ENCODE measurements at places on chromosomes 12 and 14.

DNA sequence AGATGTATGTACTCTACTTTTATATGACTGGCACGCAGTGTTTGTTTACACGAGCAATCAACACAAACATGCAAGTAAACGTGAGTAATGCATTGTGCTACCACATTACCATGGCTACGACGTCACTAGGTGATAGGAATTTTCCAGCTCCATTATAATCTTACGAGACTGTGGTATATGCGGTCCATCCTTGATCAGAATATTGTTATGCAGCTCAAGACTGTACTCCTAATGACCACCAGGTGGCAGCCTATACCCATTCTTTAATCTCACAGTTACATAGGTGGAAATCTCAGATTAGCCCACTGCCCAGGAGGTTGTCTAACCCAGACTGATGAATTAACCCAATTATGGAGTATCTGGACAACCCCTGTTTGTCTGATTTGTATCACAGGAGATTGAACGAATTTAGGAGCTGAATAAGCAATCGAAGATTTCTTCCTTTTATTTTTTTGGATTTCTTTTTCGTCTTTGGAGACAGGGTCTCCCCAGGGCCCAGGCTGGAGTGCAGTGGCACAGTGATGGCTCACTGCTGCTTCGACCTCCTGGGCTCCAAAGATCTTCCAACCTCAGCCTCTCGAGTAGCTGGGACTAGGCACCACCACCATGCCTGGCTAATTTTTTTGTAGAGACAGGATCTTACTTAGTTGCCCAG is 8.7 kb upstream of the TESPA1 start:
- peak; percentile 57 for DNase-seq

DNA sequence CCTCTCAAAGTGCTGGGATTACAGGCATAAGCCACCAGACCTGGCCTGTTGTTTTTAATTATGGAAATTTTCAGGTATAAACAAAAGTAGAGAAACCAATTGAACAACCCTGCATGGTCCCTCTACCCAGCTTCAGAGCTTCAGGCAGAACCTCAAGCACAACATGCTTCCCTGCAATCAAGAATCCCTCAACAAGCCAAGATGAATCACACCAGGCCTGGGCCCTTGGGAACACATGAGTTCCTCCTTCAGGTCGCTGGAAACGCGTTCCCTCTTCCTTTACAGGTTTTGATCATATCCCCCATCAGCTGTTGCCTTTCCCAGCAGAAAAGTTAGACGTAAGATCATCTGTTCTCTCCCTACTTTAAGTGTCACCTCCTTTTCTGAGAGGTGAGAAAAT is 20.5 kb upstream of the CORO1C start:
- DNase-seq: no peak

DNA sequence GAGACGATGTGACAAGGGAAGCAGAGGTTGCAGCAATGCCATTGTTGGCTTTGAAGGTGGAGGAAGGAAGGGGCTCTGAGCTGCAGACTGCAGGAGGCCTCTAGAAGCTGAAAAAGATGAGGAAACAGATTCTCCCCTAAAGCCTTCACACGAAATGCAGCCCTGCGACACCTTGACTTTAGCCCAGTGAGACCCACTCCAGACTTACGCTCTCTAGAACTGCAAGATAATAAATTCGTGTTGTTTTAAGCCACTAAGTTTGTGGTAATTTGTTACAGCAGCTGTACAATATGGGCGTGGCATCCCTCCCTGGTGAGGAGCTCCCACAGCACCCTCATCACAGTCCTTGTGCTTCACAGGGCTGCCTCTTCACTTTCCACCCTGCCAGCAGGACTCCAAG is 53.2 kb downstream of the GOLGA5 start:
- DNase-seq: no peak

- DNase-seq: no peak
Observed at GRCh38 chr12:122868471-122869177, 27.3 kb downstream of the VPS37B start.

GRCh38 chr12:100610666-100611430 is 37.4 kb downstream of the GAS2L3 start:
- no peak for DNase-seq

DNA sequence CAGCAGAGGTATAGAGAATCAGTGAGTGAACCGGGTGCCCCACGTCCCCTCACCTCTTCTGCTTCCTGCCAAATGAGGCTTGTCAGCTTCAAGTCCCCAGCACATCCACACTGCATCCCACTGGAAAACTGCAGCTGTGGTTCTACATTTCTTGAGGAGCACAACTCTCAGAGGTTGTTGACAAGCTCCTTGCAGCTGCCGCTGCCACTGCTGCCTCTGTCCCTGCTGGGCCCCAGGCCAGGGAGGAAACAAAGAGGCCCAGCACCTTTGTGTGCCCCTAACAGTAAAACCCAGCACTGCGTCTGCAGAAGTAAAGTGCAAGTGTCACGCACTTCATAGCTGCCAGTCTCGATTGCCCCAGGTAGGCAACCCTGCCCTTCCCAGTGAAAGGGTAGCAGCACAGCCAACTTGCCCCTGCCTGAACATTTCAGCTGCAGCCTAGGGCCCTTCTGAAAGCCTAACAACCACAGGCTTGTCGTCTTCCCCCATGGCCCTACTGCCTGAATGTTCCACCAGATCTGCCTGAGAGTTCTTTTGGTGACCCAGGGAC is 1162.1 kb upstream of the USP15 start:
- DNase-seq: no peak

- DNase-seq: no peak
Observed at GRCh38 chr12:124929649-124930419, 15.4 kb upstream of the UBC start.

DNA sequence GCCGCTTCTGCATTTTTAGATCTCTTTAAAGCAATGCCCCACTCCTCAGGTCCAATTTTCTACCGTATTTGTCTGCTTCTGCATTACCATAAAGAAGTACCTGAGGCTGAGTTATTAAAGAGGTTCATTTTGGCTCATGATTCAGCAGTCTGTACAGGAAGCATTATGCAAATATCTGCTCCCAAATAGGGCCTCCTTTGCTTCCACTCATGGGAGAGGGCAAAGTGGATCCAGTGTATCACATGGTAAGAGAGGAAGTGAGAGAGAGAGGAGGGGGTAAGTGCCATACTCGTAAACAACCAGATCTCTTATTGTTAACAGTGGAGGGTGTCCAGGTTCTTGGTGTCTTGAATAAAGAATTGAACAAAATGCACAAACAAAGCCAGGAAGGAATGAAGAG is 316.1 kb upstream of the SEL1L start:
- DNase-seq: no peak

DNA sequence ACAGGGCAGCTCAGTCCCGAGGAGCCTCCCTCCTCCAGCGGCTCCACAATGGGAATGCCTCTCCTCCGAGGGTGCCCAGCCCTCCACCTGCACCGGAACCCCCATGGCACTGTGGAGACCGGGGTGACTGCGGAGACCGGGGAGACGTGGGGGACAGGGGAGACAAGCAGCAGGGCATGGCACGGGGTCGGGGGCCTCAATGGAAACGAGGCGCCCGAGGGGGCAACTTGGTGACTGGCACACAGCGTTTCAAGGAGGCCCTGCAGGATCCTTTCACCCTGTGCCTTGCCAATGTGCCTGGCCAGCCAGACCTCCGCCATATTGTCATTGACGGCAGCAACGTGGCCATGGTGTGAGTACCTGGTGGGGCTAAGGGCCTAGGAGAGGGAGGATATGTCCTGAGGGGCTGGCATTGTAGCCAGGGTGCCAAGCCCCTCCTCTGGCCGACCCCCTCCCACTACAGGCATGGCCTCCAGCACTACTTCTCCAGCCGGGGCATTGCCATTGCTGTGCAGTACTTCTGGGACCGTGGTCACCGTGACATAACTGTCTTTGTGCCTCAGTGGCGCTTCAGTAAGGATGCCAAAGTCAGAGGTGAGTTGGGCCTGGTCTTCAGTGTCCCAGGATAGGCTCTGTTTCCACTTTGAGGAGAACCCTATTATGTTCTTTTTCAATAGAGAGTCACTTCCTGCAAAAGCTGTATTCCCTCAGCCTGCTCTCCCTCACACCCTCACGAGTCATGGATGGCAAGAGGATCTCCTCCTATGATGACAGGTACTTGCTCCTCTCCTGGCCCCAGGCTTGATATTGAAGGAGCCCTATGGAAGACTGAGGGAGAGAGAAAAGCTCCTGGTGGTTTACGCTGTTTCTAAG is 2.7 kb downstream of the KHNYN start:
- no peak for DNase-seq

DNA sequence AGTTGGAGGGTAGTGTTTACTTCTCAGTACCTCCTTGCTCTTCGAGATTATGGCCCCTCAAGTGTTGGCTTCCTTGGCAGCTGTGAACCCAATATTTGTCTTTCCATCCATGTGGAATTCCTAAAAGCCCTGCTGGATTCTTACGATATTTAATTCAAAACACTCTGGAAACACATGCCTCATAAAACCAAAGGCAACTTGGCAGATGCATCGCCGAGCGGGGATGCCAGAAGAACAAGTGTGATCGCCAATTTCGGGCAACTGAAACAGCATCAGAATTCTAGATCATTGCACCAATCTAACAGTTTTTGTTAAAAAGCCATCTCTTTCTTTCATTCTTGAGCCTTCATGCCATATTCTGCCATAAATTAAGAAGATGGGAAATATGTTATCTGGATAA is 934.4 kb downstream of the AACS start:
- DNase-seq: no peak

- DNase-seq: peak; percentile 65
Observed at GRCh38 chr12:1533205-1533601, 61.2 kb downstream of the FBXL14 start.

- DNase-seq: no peak
Observed at GRCh38 chr12:46160101-46160980, 108.5 kb downstream of the SLC38A1 start.

DNA sequence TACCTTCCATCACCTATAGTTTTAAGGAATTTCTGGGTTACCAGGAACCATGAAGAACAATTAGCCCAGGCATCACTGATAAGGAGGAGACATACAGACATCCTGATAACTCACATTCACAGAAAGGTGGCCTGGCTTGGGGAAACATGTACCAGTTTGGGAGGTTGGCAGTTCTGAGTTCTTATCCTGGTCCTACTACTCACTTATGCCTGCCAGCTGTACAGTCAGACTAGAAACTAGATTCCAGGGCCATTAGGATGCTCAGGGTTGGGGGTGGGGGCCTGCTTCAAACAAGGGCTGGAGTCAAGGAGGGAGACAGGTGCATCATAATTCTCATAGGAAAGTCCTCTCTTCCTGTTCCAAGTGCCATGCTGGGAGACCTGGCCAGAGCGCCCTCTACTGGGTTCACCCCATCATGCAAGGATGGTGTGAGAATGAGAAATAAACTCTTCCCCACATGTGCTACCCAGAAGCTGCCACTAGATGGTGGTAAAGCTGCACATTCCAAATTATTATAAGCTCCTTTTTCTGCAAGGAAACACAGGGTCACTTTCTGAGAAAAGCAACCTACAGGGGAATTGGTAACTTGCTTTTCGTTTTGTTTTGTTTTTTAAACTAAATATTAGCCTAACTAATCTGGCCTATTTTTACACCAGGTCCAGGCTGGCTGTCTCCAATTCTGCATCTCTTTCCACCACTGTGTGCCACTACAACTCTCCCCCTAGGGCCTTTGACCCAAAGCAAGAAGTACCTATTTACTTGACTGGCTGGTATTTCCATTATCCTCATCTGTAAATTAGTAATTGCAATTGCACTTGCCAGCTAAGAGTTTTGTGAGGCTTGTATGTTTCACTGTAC is 14.5 kb downstream of the OAS2 start:
- peak; percentile 40 for DNase-seq

- DNase-seq: no peak
Observed at GRCh38 chr12:83040339-83040738, 353.6 kb downstream of the TMTC2 start.

DNA sequence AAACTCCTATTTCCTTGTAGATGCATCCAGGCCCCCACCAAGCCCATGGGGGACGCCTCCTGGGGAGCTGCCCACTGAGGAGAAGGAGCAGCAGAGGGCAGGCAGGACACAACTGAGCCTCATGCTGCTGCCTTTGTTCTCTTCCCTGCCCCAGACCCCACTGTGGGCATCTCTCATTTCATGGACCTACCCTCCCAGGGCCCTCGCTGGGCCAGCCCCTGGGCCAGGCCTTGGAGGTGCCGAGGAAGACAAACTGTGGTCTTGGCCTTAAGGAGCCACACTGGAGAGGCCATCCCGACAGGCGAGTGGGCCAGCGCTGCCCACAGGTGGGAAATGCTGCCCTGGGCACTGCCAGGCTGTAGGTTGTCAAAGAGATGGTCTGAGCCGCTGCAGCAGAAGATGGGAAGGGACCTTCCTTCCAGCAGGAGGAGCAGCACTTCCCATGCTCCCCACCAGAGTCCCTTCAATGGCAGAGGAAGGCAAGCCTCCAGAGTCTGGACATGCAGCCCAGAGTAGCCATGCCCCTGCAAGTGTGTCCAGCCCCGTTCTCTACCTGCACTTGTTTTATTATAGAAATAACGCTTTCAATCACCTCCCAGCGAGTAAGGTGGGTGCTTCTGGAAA is 147.4 kb downstream of the BCL11B start:
- DNase-seq: no peak

DNA sequence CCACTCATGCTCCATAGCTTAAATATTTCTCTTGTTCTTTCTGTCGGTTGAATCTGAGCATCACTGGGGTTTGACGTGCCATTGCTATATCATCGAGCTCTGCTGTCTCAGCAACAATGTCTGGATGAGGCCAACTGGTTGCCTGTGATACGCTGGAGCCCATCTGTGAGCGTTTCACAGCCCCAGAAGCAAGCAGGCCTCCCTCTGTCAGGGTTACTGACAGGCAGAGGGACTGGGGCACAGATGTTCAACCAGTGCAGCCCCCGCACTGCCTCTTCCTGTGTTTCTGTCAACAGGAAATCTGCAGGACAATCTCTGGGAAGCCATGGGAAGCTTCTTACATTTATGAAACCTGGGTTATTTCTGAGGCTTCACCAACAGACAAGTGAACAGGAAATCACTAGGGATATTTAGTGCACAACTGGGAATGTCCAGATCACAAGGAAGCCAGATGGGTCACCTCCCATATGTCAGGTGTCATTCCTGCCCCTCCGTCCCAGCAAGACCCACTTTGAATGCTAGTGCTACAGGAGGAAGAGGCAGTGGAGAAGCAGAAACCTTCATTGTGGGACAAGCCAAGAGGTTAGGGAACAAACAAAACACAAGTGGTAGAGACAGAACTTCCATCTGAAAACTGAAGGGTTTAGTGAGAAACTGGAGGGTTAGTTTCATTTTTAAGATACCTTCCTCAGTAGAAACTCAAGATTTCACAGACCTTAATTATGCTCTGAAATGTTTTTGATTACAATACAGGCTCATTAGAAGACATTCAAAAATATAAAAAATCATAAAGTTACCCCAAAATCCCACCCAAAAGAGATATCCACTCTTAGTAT is 24.1 kb downstream of the DMAC2L start:
- DNase-seq: peak; percentile 28

DNA sequence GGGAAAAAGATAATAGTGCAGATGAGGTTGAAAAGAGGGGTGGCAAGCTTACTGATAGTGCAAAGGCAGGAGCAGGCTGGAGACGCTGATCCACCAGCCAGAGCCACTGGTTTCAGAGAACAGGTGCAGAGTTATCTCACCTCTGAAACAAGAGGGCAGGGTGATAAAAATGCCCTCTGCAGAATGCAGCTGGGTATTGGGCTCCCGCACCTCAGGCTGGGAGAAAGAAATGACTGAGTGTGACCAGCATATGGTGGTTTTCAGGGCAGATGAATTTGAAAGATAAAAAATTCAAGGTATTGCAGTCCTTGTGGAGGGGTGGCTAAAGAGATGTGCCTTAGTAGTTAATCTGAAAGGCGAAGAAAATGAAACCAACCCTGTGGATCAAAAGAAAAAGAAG is 2.9 kb upstream of the TMEM30B start:
- DNase-seq: no peak
